ENCODE measurements at places on chromosomes 16 and 17.
A peak's percentile ranks its signal among the peaks of the same experiment; 100 is the strongest.

DNA sequence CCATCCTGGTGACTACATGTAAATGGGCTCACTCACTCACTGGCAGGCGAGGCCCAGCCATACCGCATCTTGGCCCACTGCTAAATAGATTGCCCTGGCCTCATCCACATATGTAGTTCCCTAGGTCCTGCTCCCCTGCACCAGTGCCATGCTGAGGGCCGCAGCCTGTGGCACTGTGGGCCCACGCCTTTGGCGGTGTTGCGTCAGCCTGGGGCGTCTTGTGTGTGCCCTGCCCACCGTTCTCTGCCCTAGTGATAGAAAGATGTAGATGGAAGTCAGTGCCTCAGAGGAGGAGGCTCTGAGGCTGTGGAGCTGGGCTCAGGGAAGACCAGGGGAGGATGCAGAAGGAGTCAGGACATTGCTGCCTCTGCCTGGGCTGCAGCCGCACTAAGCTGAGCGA is 18.9 kb downstream of the C17orf75 start:
- no peak for DNase-seq

GRCh38 chr16:11032000-11032921 is 87.9 kb downstream of the CLEC16A start:
- DNase-seq, result no peak

GRCh38 chr17:50479522-50480141 is 972 bp downstream of the RSAD1 start:
- peak; percentile 95 for DNase-seq

GRCh38 chr17:81522491-81523401 is 5.4 kb upstream of the FSCN2 start:
- peak; percentile 41 for DNase-seq

DNA sequence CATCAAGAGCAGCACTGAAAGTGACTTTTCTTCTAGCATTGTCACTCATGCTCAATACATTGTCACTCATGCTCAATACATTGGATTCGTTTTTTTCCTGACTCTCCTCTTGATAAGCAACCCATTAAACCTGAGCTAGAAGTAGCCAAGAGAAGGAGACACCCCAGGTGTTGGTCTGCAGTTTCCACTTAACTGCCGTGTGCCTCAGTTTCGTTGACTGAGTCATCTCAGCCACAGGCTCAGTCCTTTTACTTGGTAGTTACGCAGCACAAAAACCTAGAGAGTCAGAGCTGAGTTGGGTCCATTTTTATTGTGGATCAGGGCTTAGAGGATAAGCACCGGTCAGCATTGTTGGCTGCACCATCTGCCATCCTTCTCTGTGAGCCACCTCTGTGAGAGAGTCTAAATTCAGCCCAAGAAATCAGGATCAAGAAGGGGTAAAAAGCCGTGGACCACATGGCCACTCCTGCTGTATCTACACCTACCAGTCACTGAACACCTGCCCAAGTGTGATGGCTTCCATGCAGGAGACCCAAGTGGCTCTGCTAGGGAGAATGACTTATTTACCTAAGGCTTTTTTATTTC is 11.3 kb downstream of the GINS2 start:
- no peak for DNase-seq

GRCh38 chr17:11122908-11123307 is 118.1 kb upstream of the SHISA6 start:
- DNase-seq, result no peak

DNA sequence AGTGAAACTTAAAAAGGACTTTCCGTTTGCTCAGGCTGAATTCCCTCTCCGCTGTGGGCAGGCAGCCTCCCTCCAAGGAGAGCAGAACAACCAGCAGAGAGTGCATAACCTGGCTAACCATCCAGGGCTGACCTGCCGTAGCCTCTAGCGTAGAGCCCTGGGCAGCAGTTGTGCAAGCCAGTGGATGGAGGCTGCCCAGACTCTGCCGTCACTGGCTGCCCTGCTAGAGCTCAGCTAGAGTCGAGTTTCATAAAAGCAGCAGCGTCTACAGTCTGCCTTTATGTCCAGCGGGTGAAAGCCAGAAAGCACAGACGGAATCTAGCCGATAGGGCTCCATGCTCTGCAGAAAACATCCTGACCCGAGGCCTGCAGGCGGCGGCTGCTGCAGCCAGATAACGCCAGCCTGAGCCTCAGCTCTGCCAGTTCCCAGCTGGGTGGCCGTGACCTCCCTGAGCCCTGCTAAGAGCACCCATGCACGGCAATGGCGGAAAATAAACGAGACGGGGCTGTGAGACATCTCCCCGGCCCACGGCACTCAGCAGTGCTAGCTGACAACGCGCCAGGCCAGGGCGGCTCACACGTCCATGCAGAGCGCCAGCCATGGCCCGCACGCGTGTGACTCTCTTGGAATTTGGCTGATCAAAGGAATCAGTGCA is 231.3 kb downstream of the ENGASE start:
- no peak for DNase-seq

DNA sequence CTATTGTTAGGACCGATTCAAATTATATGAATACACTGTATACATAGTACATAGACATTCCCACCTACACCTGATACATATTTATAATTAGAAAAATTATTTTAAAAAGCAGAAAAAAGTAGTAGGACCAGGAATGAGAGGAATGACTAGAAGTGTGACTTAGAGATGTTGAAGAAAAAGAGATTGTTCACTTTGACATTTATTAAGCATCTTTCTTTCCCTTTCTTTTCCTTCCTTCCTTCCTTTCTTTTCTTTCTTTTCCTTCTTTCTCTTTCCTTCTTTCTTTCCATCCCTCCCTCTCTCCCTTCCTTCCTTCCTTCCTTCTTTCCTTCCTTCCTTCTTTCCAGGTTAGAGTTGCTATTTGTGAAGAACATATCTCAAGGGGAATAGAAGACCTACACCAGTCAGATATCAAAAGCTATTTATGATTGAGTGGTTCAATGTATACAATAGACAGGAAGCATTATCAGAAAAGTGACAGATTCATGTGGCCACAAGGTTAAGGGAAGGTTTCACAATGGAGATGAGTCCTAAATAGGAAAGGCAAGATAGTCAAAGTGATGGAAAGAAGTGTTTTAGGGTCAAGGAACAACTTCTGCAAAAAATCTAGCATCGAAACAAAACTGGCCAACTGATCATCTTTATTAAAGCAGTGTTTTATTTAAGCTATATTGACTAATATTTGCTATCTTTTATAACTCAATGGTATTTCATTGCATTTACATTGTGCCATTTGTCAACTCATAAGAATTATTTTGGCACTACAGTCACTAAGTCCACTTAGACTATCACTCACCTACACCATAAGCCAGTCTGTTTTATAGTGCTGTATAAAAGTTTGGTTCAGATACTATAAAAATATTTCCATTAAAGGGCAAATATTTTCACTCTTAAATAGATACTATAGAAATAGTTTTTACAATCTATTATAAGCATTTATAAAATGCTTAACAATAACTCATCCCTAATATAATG is 54.1 kb upstream of the NACA2 start:
- DNase-seq, result no peak

GRCh38 chr17:76263896-76264295 is 1.3 kb upstream of the UBALD2 start:
- no peak for DNase-seq

- DNase-seq, result no peak
These were observed 30.4 kb downstream of the COX4I1 start for GRCh38 chr16:85829751-85830445.

GRCh38 chr16:74279805-74280204 is 16.8 kb upstream of the PSMD7 start:
- no peak for DNase-seq

All from ELR (cell line).